ENCODE measurements at places on chromosomes 6 and 20.

- no peak for DNase-seq
Measured at GRCh38 chr20:45392733-45393132, 14.6 kb upstream of the TP53TG5 start.

DNA sequence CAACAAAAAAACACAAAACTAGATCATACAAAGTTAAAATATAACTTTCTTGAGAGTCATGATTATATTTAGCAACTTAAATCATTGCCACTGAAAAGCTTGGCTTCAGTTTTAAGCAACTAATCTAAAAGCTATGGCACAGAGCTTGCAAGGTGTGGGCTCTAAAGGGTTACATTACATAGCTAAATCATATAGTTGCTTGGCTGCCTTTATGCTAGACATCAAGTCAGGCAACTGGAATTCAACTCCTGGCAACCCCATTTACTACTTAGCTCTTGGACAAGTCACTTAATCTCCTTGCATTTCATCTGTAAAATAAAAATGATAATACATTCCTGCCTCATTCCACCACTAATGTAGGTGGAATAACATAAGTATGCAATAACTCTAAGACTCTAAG is 40.9 kb upstream of the GCM1 start:
- no peak for DNase-seq

DNA sequence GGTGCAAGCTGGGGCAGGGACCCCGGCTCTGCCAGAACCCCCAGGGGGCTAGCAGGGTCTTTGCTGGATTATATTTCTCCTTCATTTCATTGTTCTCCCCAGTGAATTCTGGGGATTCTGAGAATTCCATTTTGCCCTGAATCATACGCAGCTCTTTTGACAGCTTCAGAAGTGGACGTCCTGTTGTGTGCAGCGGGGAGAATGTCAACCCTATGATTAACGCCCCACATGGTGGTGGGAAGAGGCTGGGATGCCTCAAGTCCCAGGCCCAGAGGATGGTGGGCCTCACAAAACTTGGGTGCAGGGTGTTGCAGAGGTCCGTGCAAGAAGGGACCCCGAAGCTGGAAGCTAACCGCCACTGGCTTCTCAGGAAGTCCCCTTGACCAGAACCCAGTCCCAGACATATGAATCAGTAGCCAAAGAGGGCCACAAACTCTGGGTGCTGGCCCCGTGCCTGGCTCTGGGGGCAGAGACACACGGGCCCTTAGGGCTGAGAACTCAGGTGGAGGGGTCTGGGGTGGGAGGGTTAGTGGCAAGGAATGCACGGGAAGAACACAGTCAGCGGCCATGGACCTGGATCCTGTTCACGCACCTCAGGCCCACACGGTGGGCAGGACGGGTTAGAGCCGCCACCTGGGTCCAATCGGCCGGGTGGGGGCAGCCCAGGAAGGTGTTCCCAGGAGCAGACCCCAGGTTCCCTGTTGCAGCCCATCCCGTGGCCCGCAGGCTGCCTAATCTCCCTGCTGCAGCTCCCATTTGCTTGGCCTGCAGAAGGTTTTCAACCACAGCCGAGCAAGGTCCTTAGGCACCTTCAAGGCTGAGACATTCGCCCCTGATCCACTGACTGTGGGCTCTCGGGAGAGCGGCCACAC is 51.2 kb downstream of the YTHDF1 start:
- DNase-seq = no peak

DNA sequence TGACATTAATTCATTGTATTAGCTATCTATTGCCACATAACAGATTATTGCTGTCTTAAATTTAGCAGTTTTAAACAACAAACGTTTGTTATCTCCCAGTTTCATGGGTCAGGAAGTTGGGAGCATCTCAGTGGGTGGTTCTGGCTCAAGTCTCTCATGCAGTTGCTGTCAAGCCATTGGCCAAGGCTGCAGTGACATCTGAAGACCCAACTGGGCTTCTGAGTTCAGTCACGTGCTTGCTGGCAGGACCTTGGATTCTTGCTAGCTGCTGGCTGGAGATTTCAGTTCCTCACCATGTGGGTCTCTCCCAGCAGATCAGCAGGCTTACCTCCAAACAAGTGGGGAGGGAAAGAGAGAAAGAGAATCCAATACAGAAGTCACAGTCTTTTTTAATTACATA is 152.6 kb upstream of the EXOC2 start:
- no peak for DNase-seq

DNA sequence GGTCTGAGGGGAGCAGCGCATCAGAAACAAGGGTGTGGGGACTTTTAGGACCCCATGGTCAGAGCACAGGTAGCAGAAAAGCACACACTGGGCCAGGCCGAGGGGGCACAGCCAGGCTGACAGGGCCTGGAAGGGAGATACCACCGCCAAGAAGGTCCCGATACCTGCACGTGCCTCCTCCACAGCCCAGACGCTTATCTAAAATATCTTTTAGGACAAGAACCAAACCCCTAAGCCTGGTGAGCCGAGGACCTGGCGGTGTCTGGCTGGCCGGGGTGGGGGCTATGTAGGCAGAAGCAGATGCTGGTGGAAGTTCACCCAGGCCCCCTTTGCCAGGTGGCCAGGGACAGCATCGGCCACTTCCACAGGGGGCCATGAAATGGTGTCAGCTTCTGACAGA is 89.3 kb downstream of the CDC5L start:
- DNase-seq = no peak

GRCh38 chr6:36769183-36769675 is 70.0 kb downstream of the CPNE5 start:
- DNase-seq = no peak

DNA sequence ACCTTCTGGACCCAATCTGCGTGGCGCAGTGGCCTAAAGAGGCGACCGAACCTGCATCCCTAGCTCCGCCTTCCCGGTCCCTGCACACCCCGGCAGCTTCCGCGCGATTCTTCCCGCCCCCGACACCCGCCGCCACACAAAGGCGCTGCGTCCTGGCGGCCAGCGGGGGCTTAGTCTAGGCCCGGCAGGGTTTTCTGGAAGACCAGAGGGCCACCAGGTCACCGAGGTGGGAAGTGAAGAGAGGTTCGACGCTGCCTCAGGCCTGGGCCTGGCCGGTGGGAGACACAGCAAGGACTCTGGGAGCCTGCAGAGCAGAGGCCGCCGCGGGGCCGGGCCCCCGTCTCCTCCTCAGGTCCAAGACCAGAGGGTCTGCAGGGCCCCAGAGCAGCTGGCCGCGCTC is 154.9 kb downstream of the OR2B2 start:
- peak; percentile 86 for DNase-seq

DNA sequence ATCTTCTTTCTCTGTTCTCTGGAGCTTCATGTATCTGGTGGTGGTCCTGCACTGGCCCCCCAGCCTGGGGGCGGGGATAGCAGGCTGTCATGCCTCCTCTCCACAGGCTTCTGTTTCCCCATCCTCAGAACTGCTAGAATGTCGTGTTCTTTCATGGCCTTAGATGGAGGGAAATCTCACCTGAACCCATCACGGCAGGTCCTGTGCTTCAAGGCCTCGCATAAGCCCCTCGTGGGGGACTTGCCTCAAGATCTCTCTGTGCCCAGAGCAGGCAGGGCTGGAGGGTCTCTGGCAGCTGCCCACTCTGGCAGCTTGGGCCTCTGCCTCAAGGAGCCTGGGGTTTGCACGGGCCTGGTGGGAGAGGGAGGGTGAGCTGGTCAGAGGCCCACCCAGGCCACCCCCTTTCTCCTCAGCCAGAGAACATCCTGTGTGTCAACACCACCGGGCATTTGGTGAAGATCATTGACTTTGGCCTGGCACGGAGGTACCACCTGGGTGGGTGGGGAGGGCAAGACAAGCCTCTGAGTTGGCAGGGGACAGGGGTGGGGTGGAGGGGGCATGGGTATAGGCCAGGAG is 11.3 kb downstream of the MYLK2 start:
- no peak for DNase-seq

- DNase-seq = no peak
Measured at GRCh38 chr6:129645106-129645829, 64.7 kb downstream of the ARHGAP18 start.

GRCh38 chr6:105791583-105792318 is 294.4 kb upstream of the PRDM1 start:
- DNase-seq = no peak

GRCh38 chr6:36314221-36315014 is 22.3 kb downstream of the BNIP5 start:
- DNase-seq = no peak

- no peak for DNase-seq
Measured at GRCh38 chr6:160036790-160037206, 67.9 kb downstream of the IGF2R start.

DNA sequence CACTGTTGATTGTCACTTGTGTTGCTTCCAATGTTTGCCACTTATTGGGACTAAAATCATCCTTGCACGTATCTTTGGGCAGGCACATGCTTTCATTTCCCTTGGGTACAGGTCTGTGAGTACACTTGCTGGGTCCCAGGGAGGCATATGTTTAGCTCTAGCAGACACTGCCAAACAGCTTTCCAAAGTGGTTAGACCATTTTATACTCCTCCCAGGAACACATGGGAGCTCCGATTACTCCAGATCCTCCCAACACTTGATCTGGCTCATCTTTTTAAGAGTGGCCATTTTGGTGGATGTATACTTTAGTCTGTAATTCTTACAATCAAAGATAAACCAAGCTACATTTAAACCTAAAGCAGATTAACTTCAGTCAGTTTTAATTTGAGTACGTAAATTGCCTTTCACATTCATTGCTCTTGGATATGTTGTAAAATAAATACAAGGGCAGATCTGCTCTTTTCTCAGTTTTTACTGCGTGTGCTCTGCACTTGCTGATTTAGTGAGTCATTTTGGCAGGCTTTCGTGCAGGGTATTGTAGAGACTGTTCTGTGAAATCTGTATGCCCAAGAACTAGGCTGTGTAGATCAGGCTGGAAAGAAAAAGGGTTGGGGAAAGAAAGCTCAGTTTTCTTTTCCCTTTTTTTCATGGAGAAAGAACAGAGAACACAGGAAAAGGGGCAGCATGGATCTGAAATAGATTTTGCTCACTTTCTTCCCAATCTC is 19.5 kb downstream of the SLC22A1 start:
- no peak for DNase-seq

DNA sequence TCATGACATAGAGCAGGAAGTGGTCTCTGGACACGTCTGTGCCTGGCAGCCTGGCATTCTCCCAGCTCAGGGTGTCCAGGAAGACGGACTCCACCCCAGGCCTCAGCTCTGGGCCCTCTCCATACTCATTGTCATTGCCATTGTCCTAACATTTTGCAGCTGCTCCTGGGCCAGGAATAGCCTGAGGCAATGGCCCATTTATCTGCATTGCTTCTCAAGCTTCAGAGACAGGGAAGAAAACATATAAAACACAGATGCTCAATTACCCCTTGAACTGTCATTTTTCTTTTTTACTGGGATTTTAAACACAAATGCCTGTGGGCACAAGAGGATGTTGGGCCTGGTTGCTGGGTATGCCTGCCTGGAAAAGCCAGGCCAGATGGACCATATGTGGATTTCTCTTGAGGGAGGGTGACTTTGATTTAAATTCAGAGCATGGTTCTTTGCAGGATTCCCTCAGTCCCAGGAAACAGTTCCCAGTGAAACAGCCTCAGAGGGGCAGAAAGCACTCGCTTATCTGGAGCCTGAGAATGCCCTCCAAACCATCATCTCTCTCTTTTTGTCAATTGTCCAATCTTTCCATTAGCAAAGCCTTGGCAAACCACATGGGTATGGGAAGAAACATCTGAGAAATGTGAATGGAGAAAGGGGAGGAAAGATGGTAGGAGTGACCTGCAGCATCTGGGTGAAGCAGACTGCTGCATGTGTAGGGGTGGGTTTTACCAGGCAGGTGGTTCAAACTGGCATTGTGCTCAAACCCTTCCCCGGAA is 17.9 kb downstream of the LAMP5 start:
- DNase-seq = no peak

- no peak for DNase-seq
Measured at GRCh38 chr20:63689046-63690002, 7.1 kb upstream of the TNFRSF6B start.

GRCh38 chr6:24694198-24694597 is 24.8 kb downstream of the C6orf62 start:
- no peak for DNase-seq

DNA sequence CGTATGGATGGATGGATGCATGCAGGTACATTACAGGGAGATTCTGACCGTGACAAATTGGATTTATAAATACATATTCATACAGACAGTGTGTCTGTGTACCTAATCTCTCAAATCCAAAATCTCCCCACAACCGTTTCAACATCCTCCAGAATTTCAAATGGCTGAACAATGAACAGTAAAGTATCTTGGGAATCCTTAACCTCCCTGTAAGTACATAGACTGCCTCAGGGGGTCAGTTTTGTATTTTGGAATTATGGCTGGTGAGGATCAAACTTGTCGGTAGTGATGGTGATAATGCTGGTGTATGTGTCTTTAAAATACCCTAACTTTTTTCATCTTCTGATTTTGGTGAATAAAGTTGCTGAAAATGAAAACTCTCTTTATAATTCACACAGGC is 246.2 kb downstream of the FOXC1 start:
- no peak for DNase-seq

DNA sequence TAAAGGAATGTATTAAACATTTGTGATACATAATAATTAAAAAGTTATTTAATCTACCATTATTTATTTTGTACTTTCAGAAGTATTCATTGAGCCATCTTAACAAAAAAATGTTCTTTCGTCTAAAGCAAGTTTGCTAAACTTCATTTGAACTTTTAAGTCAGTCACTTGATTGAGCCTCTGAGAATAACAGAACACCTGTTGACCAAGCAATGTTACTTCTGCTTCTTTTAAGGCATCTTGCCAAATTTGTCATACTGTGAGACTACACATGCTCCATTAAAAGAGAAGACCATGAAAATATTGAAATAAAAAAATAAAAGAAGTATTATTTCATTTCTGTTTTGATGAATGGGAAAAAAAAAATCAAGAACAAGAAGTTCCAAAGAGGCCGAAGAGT is 141.8 kb upstream of the BMP5 start:
- DNase-seq = no peak

DNA sequence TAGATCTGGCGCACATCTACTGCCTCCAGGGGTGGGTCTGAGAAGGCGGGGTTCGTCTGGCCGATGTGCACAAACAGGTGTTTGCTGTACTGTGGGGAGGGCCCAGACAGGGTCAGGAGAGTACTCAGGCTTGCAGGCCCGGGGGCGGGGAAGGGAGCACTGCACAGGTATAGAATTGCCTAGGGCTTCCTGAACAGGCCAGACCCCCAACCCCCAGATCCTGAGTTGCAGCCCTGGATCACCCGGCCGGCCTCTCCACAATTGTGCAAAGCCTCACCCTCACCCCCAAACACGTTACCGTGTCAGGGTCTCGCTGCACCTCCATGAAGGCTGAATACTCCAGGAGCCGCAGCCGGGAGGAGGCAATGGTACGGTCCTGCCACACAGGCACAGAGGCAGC is 7.8 kb downstream of the RPL10A start:
- DNase-seq = no peak

DNA sequence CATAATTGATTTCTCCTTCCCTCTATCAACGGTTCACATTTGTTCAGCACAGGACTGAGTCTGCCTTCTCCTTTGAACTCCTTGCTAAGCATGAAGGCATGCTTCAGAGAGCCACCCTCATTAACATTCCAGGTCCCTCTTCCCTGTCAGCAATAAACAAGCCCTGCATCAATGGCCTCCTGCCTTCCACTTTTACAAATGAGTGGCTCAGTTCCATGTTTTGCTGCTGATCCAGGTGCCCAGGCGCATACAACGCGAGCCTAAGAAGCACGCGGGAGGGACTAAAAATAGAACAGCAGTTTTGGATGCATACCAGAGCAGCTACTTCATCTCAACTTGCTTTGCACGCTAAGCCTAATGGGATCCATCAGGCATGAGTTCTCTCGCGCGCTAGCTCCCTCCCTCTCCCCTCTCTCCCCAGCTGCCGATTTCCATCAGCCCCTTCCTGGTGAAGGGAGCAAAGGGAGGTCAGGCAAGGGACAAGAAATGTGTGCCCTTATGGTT is 53.4 kb downstream of the TRAF3IP2 start:
- peak; percentile 78 for DNase-seq

- DNase-seq = no peak
Measured at GRCh38 chr6:143940011-143940597, 68.0 kb downstream of the PLAGL1 start.

Measured in right kidney (tissue), 9 donors.